Esophagus squamous epithelium (tissue), 5 donors: ENCODE measurements at places on chromosomes 3 and 15.

DNA sequence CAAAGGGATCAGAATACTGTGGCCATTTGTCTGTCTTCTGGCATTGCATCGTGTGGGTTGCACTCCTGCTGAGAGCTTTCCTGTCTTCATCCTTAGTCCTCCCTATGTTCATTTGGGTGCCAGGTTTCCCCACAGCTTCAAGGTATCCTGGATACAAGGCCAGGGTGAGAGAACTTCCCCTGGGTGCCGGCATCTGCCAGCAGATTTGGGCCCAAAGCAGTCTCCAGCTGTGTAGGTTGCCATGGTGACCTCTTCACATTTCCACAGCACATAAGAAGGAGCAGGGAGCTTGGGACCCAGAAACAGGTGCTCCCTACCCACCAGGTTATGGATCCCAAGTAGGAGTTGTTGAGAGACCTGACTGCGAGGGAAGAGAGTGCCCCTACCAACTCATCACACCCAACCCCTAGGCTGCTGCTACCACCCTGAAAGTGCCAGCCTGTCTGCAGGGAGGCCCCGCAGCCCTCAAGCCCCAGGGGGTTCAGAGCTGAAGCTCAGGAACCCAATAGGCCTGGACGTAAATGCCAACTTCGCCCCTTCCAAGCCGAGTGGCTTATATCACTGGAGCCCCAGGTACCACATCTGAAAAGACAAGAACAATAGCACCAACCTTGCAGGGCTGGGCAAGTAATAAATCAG lies 19.9 kb downstream of the TTC21A start:
- DNase-seq = no peak

GRCh38 chr3:48414376-48415250 lies 15.3 kb downstream of the PLXNB1 start:
- DNase-seq = no peak

- no peak for DNase-seq
Measured at GRCh38 chr15:94029495-94029894, 201.9 kb upstream of the MCTP2 start.

DNA sequence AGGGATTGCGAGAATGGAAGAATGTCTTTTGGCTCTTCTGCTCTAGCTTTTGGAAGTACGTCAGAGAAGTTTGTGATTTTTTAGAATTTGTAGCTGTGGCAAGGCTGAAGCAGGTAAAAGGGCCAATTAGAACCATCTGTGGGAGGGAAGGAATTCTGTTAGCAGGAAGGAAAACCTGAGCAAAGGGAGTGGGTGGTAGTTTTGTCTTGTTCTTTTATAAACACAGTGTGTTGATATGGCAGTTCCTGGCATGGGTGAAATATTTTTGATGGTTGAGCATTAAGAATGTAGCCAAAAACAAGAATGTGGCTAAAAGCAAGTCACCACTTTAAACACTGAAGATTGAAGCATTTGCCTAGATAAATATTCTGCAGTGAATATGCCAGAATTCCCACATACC lies 23.8 kb downstream of the DAG1 start:
- no peak for DNase-seq

GRCh38 chr3:187012609-187013051 lies 82.3 kb downstream of the ST6GAL1 start:
- no peak for DNase-seq

GRCh38 chr3:106167728-106168127 lies 298.9 kb upstream of the CBLB start:
- DNase-seq = no peak

- no peak for DNase-seq
Measured at GRCh38 chr3:186705882-186706780, 11.0 kb upstream of the KNG1 start.

DNA sequence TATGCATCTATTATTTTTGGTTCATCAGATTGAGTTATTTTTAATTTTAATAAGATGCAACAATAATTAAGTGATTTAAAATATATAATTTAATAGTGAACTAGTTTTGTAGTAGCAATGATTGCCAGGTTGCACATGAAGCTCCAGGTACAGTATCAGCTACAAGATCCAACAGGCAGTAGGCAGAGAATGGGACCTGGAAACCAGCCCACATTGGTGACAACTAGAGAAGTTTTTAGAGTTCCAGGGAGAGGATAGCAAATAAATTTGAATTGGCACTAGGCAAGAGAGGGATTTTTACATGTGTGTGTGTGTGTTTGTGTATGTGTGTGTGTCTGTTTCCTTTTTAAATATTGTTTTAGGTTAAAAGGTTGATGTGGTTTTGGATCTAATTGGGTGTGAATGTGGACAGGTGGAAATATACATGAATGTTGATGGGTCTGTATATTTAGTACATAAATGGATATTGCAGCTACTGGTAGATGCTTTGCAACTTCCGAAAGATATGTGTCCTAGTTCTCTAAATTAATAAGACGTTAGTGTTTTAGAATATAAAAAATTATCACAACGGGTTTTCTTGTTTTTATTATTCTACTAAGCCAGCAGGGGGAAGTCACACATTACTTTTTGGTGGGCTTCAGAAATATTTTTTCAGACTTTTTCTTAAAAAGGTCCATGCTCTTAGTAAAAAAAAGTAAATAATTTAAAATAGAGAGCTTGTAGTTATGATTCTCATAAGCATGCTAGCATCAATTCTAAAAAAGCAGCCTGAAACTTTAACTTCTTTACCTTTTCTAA lies 110.1 kb upstream of the GBE1 start:
- no peak for DNase-seq

DNA sequence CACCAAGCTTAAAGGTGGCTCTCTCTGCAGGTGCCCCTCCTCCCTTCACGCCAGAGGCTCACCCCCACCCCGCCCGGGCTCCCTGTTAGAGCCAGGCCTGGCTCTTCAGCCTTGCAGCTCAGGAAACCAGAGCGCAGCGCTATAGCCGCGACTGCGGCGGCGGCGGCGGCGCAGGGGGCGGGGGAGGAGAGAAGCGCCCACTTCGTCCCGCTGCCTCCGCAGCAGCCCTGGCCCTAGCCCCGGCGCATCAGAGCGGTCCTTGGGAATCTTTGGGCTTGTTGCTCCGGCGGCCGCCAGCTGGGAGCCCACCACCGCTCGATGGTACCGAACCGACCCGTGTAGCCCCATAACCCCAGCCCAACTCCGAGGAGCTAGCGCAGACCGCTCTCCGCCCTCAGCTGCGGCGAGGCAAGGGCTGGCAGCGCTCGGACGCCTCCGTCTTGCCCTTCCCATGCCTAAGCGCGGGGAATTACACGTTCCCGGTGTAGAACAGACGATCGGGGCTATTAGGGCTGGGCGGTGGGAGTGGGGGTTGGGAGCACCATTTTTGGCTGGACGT lies 1.2 kb downstream of the RASGRF1 start:
- DNase-seq = no peak

- no peak for DNase-seq
Measured at GRCh38 chr3:24450160-24450907, 44.3 kb downstream of the THRB start.
